ENCODE measurements at places on chromosomes 1 and 21. TPM values are rescaled to one million over a fixed set of nuclear protein-coding genes. Genes with fewer than 3 reads are reported as not detected.
A peak's percentile ranks its signal among the peaks of the same experiment; 100 is the strongest.

DNA sequence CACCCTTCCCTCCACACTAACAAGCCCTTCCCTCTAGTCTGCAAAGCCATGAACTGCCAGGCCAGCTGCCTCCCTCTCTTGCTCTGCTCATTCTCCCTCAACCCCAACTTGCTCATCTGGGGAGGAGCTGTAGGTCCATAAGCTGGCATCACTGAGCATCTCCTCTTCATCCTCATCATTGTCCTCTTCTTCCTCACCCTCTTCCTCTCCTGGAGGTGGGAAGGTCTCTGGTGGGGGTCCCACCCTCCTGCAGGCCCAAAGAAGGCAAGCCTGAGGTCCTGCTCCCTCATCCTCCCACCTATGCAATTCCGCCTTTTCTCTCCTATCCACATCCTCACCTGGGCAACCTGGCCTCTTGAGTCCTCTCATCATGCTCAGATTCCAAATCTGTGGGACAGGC lies 2.7 kb downstream of the ZNF692 start:
- no peaks in the 10 kb centered on the region for H3K36me3 ChIP-seq
- H3K27ac ChIP-seq = no peak overlapping the region
- DNase-seq = peak; percentile 8
- peaks cover 47% of the 10 kb centered on the region for H3K4me1 ChIP-seq
- H3K27me3 ChIP-seq = no peaks in the 10 kb centered on the region

DNA sequence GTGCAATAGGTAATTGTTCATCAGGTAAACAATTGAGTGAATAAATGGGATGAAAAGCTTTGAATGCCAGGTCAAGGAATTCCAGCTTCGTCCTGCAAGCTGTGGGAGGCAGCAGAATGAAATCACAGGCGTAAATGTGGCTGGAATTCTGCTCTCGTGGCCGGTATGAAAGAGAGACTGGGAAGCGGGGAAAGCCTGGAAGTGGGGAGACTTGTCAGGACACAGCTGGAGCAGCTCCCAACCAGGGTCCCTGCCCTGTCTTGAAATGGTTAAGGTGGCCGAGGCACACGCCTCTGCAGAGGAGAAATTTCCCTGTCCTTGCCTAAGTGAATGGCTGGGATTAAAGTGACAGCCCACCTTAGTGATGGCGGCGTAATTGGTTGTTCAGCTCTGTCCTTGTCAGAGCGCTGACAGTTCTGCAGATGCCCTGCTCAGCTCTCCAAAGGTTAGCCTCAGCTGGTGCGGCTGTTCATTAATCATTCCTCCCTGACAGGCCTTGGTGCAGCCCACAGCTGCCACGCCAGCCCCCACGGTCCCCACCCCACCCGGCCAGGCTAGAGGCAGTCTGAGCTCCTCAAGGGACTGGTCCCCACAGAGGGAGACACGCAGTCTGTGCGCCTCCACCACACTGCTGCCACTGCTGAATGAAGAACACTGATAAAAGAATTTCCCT lies 398.3 kb upstream of the POU3F1 start:
- H3K27me3 ChIP-seq = peaks cover 6% of the 10 kb centered on the region
- H3K4me3 ChIP-seq = no peak overlapping the region
- H3K4me1 ChIP-seq = no peaks in the 10 kb centered on the region

GRCh38 chr1:24457866-24458265 lies 42.3 kb downstream of the NIPAL3 start:
- H3K4me1 ChIP-seq = no peaks in the 10 kb centered on the region

The MROH7 gene
- not detected for polyA plus RNA-seq

The IL20 gene
- polyA plus RNA-seq = not detected

GRCh38 chr1:35748326-35748725 lies 21.5 kb downstream of the CLSPN start:
- H3K4me1 ChIP-seq = no peaks in the 10 kb centered on the region
- no peaks in the 10 kb centered on the region for H3K36me3 ChIP-seq
- DNase-seq = no peak
- H3K27ac ChIP-seq = no peak overlapping the region
- no peak overlapping the region for H3K4me3 ChIP-seq

GRCh38 chr1:199463521-199464127 lies 563.9 kb upstream of the NR5A2 start:
- no peak overlapping the region for H3K4me3 ChIP-seq
- H3K27me3 ChIP-seq = no peaks in the 10 kb centered on the region
- H3K36me3 ChIP-seq = no peaks in the 10 kb centered on the region
- peaks cover 5% of the 10 kb centered on the region for H3K4me1 ChIP-seq
- no peak overlapping the region for H3K27ac ChIP-seq

DNA sequence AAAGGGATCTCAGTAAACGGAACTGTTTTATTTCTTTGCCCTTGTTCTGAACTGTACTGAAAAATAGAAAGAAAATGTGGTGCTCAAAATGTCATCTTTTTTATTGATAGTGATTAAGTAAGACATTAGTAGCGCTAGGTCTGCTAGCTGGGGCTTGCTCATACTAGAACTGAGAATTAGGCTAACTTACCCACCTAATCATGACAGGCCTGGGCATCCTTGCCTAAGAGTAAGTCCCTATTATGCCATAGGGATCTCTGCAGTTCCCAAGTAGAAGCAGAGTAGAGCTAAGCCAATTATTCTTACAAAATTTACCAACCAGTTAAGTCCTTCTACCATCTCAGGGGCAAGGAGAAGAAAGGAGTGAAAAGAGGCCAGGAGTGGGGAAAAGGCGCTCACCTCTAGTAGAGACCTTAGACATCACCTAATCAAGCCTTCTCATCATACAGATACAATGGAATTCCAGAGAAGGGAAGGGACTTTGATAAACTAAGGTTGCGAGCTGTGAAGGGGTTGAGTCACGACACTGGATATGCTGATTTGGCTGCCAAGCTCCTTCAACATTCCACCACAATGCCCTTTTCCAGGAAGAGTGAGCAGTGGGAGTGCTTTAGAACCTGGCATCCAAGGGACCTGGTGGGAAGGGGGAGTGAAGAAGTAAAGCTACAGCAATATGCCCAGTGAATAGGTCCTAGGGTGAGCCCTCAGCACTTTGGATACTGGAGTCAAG lies 27.7 kb upstream of the RPTN start:
- no peaks in the 10 kb centered on the region for H3K36me3 ChIP-seq
- no peak overlapping the region for H3K4me3 ChIP-seq
- peaks cover 11% of the 10 kb centered on the region for H3K4me1 ChIP-seq
- DNase-seq = no peak

- H3K36me3 ChIP-seq = no peaks in the 10 kb centered on the region
- no peak overlapping the region for H3K27ac ChIP-seq
- no peak for DNase-seq
These were observed 12.6 kb upstream of the SAMD11 start for GRCh38 chr1:910881-911721.

The LYPD8 gene
- not detected for polyA plus RNA-seq

The SMPDL3B gene
- polyA plus RNA-seq = not detected

GRCh38 chr1:93888900-93889299 lies 9.9 kb upstream of the DNTTIP2 start:
- no peaks in the 10 kb centered on the region for H3K27me3 ChIP-seq
- no peaks in the 10 kb centered on the region for H3K4me1 ChIP-seq
- H3K27ac ChIP-seq = no peak overlapping the region
- H3K36me3 ChIP-seq = no peaks in the 10 kb centered on the region
- DNase-seq = no peak

- H3K36me3 ChIP-seq = no peaks in the 10 kb centered on the region
- no peak overlapping the region for H3K27ac ChIP-seq
- no peak overlapping the region for H3K4me3 ChIP-seq
- H3K27me3 ChIP-seq = no peaks in the 10 kb centered on the region
- no peaks in the 10 kb centered on the region for H3K4me1 ChIP-seq
- no peak for DNase-seq
These were observed 319.8 kb downstream of the HMCN1 start for GRCh38 chr1:186054003-186054402.

- H3K4me3 ChIP-seq = no peak overlapping the region
- peaks cover 32% of the 10 kb centered on the region for H3K36me3 ChIP-seq
- H3K4me1 ChIP-seq = no peaks in the 10 kb centered on the region
- no peak for DNase-seq
- no peaks in the 10 kb centered on the region for H3K27me3 ChIP-seq
These were observed 13.3 kb downstream of the CELA2B start for GRCh38 chr1:15489052-15489736.

The LAMB3 gene
- 0.33 TPM for polyA plus RNA-seq

- H3K27me3 ChIP-seq = peaks cover 54% of the 10 kb centered on the region
- H3K4me1 ChIP-seq = peaks cover 13% of the 10 kb centered on the region
- no peak for DNase-seq
- H3K36me3 ChIP-seq = no peaks in the 10 kb centered on the region
- H3K4me3 ChIP-seq = no peak overlapping the region
These were observed 7.3 kb upstream of the SAMD11 start for GRCh38 chr1:916173-917075.

DNA sequence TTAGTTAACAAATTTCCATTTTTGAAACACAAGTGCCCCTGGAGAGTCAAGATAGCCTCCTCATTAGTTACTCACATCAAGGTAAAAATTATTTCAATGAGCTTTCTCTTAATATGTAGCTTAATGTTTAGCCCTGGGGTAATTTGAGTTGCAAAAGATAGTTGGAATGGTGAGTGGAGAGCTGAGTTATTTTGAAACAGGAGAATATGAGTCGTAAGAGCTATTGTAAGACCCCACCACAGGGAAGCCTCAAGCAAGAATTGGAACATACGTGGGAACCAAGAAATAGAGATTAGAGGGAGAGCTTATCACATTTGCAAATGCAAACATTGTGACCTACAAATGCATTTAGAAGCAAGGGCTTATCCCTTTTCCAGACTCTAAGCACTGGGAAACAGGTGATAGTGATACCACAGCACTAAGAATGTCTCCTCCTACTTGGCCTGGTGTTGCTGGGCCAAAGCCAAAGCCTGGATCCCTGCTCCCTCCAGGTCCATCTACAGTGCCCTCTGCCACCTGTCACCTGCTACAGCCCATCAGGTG lies 635.1 kb downstream of the PTPRC start:
- DNase-seq = no peak
- no peaks in the 10 kb centered on the region for H3K4me1 ChIP-seq
- H3K27me3 ChIP-seq = no peaks in the 10 kb centered on the region
- H3K27ac ChIP-seq = no peak overlapping the region
- no peak overlapping the region for H3K4me3 ChIP-seq
- no peaks in the 10 kb centered on the region for H3K36me3 ChIP-seq

The NKAIN1 gene
- polyA plus RNA-seq = not detected

GRCh38 chr1:66788231-66788939 lies 12.7 kb downstream of the INSL5 start:
- H3K4me1 ChIP-seq = peaks cover 6% of the 10 kb centered on the region
- no peak overlapping the region for H3K27ac ChIP-seq
- no peaks in the 10 kb centered on the region for H3K27me3 ChIP-seq
- H3K4me3 ChIP-seq = no peak overlapping the region

The SERINC2 gene
- 0.75 TPM for polyA plus RNA-seq

The TAS1R1 gene
- not detected for polyA plus RNA-seq

The COL8A2 gene
- not detected for polyA plus RNA-seq

- peak overlapping the region; percentile 54 for H3K27ac ChIP-seq
- DNase-seq = peak; percentile 60
- H3K36me3 ChIP-seq = peaks cover 11% of the 10 kb centered on the region
- H3K27me3 ChIP-seq = no peaks in the 10 kb centered on the region
These were observed 192.3 kb downstream of the SLC45A1 start for GRCh38 chr1:8510041-8510823.

The OR2T33 gene
- not detected for polyA plus RNA-seq

GRCh38 chr1:14897997-14898645 lies 255.4 kb upstream of the TMEM51 start:
- H3K27me3 ChIP-seq = no peaks in the 10 kb centered on the region
- H3K27ac ChIP-seq = no peak overlapping the region

GRCh38 chr1:179545321-179545720 lies 30.4 kb downstream of the NPHS2 start:
- no peaks in the 10 kb centered on the region for H3K27me3 ChIP-seq
- H3K4me3 ChIP-seq = no peak overlapping the region
- no peak overlapping the region for H3K27ac ChIP-seq
- H3K4me1 ChIP-seq = no peaks in the 10 kb centered on the region

The ICOSLG gene
- 40.2 TPM for polyA plus RNA-seq

DNA sequence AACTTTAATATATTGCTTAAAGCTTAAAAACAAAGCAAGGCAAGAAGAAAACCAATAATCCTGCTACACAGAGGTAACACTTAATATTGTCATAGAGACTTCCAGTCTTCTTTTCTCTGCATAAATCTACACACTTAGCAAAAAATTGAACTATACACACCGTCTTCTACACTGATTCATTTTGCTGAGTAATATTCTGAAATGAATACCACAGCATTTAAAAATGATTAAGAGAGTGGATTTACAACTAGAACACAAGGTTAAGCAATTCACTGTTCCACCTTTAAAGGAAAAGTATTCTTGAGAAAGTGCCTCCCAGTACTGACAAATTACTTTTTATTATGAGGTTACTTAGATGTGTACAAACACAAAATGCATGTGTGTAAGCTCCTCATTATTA lies 22.2 kb upstream of the ITPKB start:
- H3K27me3 ChIP-seq = peaks cover 8% of the 10 kb centered on the region
- no peak overlapping the region for H3K4me3 ChIP-seq
- no peaks in the 10 kb centered on the region for H3K36me3 ChIP-seq
- H3K4me1 ChIP-seq = no peaks in the 10 kb centered on the region
- H3K27ac ChIP-seq = no peak overlapping the region

- peak; percentile 12 for DNase-seq
- H3K4me3 ChIP-seq = no peak overlapping the region
- H3K36me3 ChIP-seq = no peaks in the 10 kb centered on the region
- peaks cover 3% of the 10 kb centered on the region for H3K4me1 ChIP-seq
- H3K27me3 ChIP-seq = no peaks in the 10 kb centered on the region
These were observed 41.7 kb upstream of the ZNF326 start for GRCh38 chr1:89953131-89953626.

DNA sequence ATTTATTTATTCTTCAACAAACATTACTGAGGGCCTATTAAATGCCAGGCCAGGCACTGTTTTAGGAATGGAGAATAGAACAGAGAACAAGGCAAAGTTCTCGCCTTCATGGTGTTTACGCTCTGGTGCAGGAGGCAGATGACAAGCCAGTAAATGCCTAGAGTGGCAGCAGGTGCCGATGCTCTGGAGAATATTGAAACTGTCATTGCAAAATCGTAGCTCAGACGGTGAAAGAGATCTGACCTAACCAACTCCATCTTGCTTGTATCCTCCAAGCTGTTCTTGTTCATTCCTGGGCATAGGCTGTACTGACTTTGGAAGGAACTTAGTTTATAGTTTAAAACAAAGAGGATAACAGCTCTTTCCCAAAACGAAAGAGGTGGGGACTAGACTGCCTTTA lies 13.5 kb upstream of the ENO1 start:
- no peak overlapping the region for H3K27ac ChIP-seq
- H3K4me3 ChIP-seq = no peak overlapping the region
- H3K27me3 ChIP-seq = no peaks in the 10 kb centered on the region
- no peaks in the 10 kb centered on the region for H3K36me3 ChIP-seq
- H3K4me1 ChIP-seq = no peaks in the 10 kb centered on the region
- DNase-seq = no peak

The WDR64 gene
- polyA plus RNA-seq = 0.13 TPM

- H3K36me3 ChIP-seq = no peaks in the 10 kb centered on the region
- no peaks in the 10 kb centered on the region for H3K27me3 ChIP-seq
- no peak for DNase-seq
- no peak overlapping the region for H3K27ac ChIP-seq
- no peak overlapping the region for H3K4me3 ChIP-seq
These were observed 5.4 kb upstream of the IGSF8 start for GRCh38 chr1:160103658-160104408.

- no peaks in the 10 kb centered on the region for H3K27me3 ChIP-seq
- H3K36me3 ChIP-seq = no peaks in the 10 kb centered on the region
- DNase-seq = no peak
- peaks cover 9% of the 10 kb centered on the region for H3K4me1 ChIP-seq
These were observed 13.8 kb downstream of the GALNT2 start for GRCh38 chr1:230080822-230081221.

The MCOLN2 gene
- polyA plus RNA-seq = 23.9 TPM

The KRTAP22-1 gene
- not detected for polyA plus RNA-seq

GRCh38 chr1:3183411-3183810 lies 114.4 kb downstream of the PRDM16 start:
- no peak overlapping the region for H3K4me3 ChIP-seq
- no peaks in the 10 kb centered on the region for H3K36me3 ChIP-seq
- no peak for DNase-seq
- no peaks in the 10 kb centered on the region for H3K4me1 ChIP-seq

Data from B cell (primary cell).